ENCODE measurements at places on chromosomes 12 and 14.

- DNase-seq = no peak
- H3K4me1 ChIP-seq = peaks cover 50% of the 10 kb centered on the region
- no peak overlapping the region for H3K4me3 ChIP-seq
Observed at GRCh38 chr12:69252033-69252432, 12.7 kb downstream of the CPSF6 start.

GRCh38 chr12:85489194-85489593 is 209.2 kb downstream of the ALX1 start:
- H3K4me1 ChIP-seq = no peaks in the 10 kb centered on the region
- no peak overlapping the region for H3K4me3 ChIP-seq
- no peak overlapping the region for H3K27ac ChIP-seq
- DNase-seq = no peak
- no peaks in the 10 kb centered on the region for H3K27me3 ChIP-seq
- peaks cover 6% of the 10 kb centered on the region for H3K36me3 ChIP-seq

DNA sequence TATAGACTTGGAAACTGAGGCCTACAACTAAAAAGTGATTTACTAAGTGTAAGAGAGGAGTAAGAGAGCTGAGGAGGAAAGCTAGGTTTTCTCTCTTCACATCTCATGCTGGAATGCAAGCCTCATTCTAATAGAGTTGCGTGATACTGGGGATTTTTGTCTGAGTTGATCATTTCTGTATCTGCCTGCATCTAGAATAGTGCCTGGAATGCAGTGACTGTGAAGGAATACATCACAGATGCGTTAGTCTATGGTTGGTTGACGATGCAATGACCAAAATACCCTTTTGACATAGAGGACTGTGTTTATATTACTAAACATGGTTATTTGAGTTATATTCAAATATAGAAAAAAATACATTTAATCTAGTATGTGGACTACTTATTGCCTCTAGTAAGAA is 9.2 kb upstream of the TMEM117 start:
- no peak overlapping the region for H3K4me3 ChIP-seq
- H3K27ac ChIP-seq = no peak overlapping the region
- H3K27me3 ChIP-seq = peaks cover 5% of the 10 kb centered on the region

DNA sequence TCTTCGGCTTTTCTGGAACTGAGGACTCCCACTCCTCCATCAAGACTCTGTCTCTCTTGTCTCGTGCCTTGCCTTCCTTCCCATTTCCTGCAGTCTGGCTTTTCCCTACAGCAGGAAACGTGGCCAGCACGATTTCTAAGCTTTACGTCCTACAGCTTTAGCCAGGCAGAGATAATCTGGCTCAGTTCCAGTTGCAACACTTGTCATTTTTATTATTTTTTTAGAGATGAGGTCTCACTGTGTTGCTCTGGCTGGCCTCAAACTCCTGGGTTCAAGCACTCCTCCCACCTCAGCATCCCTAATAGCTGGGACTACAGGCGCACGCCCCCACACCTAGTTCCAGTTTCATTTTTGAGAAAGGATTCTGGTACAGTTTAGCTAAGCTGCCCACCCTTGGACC is 19.9 kb downstream of the CALM1 start:
- no peak overlapping the region for H3K4me3 ChIP-seq
- no peaks in the 10 kb centered on the region for H3K36me3 ChIP-seq
- no peak for DNase-seq
- no peaks in the 10 kb centered on the region for H3K4me1 ChIP-seq

DNA sequence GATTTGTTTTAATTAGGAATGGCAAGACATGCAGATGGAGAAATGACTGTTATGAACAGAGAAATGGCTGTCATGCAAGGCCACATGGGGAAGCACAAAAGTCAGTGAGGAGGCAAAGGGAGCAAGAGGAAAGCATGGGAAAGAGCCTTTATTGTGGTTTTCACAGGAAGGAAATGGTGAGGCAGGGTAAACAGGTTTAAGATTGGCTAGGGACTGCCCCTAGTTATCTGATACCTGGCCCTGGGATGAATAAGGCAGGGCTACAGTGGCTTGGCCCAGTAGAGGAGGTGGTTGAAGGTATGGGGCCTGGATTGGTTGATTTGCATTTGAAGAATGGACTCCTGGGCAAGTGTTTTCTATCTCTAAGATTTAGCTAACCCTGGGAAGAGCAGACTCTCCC is 168.7 kb upstream of the CNOT2 start:
- H3K36me3 ChIP-seq = no peaks in the 10 kb centered on the region
- DNase-seq = no peak
- H3K4me1 ChIP-seq = peaks cover 5% of the 10 kb centered on the region
- no peaks in the 10 kb centered on the region for H3K27me3 ChIP-seq
- H3K4me3 ChIP-seq = no peak overlapping the region

- peak overlapping the region; percentile 58 for H3K4me3 ChIP-seq
- H3K36me3 ChIP-seq = peaks cover 21% of the 10 kb centered on the region
- H3K27ac ChIP-seq = peak overlapping the region; percentile 96
- DNase-seq = peak; percentile 77
Observed at GRCh38 chr12:68042212-68042699, 53.0 kb downstream of the IFNG-AS1 start.

DNA sequence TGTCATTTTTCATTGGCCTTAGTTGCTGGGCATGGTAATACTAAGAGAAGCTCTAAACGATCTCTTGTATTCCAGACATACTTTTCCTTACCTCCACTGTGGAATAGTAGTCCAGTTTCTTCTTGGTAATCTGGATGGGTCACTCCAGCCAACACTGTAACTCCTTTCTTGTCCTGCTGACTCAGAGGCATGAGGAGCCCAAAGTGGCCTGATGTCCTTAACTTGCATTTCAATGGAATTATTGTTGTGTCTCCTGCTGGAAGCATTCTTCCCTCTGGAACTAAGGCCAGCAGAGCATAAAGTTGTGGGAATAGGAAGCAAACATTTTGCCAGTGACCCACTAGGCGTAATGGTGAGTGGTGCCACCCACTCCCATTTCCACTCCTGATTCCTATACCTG is 33.1 kb downstream of the DAAM1 start:
- no peak overlapping the region for H3K27ac ChIP-seq
- no peaks in the 10 kb centered on the region for H3K36me3 ChIP-seq
- H3K27me3 ChIP-seq = no peaks in the 10 kb centered on the region
- H3K4me1 ChIP-seq = no peaks in the 10 kb centered on the region
- DNase-seq = no peak
- H3K4me3 ChIP-seq = no peak overlapping the region

- H3K27me3 ChIP-seq = no peaks in the 10 kb centered on the region
- H3K4me1 ChIP-seq = peaks cover 6% of the 10 kb centered on the region
- no peak for DNase-seq
- no peak overlapping the region for H3K4me3 ChIP-seq
Observed at GRCh38 chr12:51442324-51442723, 17.7 kb downstream of the SLC4A8 start.

GRCh38 chr12:66573605-66574004 is 105.3 kb downstream of the GRIP1 start:
- H3K4me3 ChIP-seq = no peak overlapping the region
- no peak for DNase-seq
- H3K36me3 ChIP-seq = no peaks in the 10 kb centered on the region
- no peak overlapping the region for H3K27ac ChIP-seq
- no peaks in the 10 kb centered on the region for H3K4me1 ChIP-seq

GRCh38 chr12:79420146-79420618 is 270.6 kb downstream of the PAWR start:
- no peak for DNase-seq
- H3K4me1 ChIP-seq = no peaks in the 10 kb centered on the region
- H3K27me3 ChIP-seq = peaks cover 2% of the 10 kb centered on the region
- H3K36me3 ChIP-seq = no peaks in the 10 kb centered on the region
- H3K4me3 ChIP-seq = no peak overlapping the region

DNA sequence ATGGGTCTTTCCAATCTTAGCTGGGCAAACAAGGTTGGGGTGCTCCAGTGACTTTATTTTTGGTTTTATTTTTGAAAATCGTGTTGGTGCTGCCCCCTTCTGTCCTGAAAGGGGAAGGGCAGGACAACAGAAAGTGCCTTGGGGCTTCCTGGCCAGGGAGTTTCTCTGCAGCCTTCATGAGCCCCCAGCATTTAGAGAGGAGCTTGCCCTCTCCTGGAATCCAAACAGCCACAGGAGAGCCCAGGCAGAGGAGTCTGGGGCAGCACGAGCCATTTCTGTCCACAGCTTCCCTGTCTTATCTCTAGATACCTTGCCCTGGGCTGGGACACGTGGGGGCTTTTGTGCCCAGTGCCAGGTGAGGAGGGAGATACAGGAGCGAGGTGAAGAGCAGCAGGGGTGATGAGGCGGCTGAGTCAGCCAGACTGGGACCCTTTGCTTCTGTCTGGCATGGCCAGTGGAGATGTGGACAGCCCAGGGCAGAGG is 4.4 kb upstream of the C1RL start:
- no peak overlapping the region for H3K27ac ChIP-seq
- no peak overlapping the region for H3K4me3 ChIP-seq
- H3K27me3 ChIP-seq = no peaks in the 10 kb centered on the region
- peaks cover 12% of the 10 kb centered on the region for H3K4me1 ChIP-seq
- peaks cover 5% of the 10 kb centered on the region for H3K36me3 ChIP-seq

- peak overlapping the region; percentile 64 for H3K4me3 ChIP-seq
- peaks cover 40% of the 10 kb centered on the region for H3K27me3 ChIP-seq
- no peaks in the 10 kb centered on the region for H3K36me3 ChIP-seq
- H3K4me1 ChIP-seq = peaks cover 35% of the 10 kb centered on the region
- H3K27ac ChIP-seq = peak overlapping the region; percentile 26
- DNase-seq = peak; percentile 20
Observed at GRCh38 chr14:74571441-74571841, 40.6 kb downstream of the LTBP2 start.

- DNase-seq = no peak
- no peak overlapping the region for H3K27ac ChIP-seq
- no peaks in the 10 kb centered on the region for H3K27me3 ChIP-seq
- H3K36me3 ChIP-seq = peaks cover 12% of the 10 kb centered on the region
- H3K4me3 ChIP-seq = no peak overlapping the region
Observed at GRCh38 chr12:34600592-34601462, 578.5 kb downstream of the ALG10 start.

DNA sequence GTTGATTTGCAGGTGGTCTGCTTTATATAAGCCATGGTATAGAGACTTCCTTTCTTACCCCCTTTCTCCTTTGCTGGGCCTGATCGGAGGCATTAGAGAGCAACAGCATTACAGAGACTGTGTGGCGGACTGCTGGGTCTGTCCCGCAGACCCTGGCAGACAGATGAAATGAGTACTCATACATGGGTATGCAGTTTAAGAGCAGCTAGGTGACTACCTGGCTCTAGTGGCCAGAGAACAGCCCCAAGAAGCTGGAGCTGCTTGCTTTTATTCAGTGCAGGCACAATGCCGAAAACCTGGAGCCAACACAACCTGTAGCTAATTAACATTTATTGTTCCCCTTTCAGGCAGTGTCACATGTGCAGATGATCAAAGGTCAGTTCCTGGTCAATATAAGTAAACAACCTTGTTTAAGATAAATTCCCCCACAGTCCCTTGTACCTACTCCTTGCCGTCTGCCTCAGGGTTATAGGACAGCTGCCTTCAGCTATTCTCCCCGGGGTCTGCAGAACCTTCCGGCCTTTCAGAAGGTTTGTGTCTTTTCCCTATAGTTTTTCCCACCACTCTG is 160.0 kb downstream of the TRHDE start:
- no peaks in the 10 kb centered on the region for H3K4me1 ChIP-seq
- DNase-seq = no peak
- no peak overlapping the region for H3K4me3 ChIP-seq
- H3K27me3 ChIP-seq = no peaks in the 10 kb centered on the region
- H3K36me3 ChIP-seq = no peaks in the 10 kb centered on the region

GRCh38 chr12:69901221-69901905 is 76.3 kb downstream of the MYRFL start:
- DNase-seq = no peak
- no peaks in the 10 kb centered on the region for H3K27me3 ChIP-seq
- H3K27ac ChIP-seq = no peak overlapping the region
- H3K4me3 ChIP-seq = no peak overlapping the region

- H3K4me1 ChIP-seq = peaks cover 11% of the 10 kb centered on the region
- H3K27ac ChIP-seq = no peak overlapping the region
- H3K36me3 ChIP-seq = no peaks in the 10 kb centered on the region
- peaks cover 9% of the 10 kb centered on the region for H3K27me3 ChIP-seq
- DNase-seq = peak; percentile 69
Observed at GRCh38 chr12:128844031-128844635, 9.1 kb upstream of the GLT1D1 start.
